Esophagus mucosa (tissue), 1 donor: ENCODE measurements at places on chromosomes 13 and 19.

DNA sequence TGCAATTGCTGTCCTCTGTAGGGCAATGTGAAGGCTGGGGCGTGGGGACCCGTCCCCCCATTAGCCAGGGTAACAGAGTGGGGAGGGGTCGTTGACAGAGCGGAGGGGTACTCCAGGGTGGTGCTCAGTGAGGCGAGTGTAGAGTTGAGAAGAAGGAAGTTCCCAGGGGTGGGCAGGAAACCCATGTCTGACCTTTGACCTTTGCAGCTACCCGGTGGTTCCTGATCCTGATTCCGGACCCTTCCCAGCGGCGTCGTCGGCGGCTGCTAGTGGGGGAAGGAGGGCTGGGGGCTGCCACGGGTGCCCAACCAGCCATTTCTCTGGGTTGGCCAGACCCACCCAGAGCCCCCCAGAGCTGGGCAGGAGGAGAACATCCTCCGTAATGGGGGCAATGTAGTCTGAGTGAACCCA lies 2.1 kb upstream of the PLVAP start:
- no peak for ATAC-seq

GRCh38 chr19:2290441-2291184 lies 8.6 kb upstream of the PEAK3 start:
- no peak for ATAC-seq

DNA sequence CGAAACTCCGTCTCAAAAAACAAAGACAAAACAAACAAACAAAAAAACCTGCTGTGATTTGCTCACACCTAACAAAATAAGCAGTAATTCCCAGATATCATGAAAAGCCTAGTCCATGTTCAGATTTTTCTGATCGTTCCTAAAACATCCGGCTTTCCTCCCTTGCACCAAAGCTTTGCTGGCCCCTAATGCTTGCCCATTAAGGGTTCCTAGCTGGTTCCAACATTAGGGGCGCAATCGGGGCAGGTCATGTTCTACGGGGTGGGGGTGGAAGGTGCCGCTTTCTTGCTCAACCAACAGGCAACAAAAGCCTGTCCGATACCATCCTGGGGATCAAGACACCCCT lies 25.5 kb upstream of the FXYD3 start:
- ATAC-seq: no peak

DNA sequence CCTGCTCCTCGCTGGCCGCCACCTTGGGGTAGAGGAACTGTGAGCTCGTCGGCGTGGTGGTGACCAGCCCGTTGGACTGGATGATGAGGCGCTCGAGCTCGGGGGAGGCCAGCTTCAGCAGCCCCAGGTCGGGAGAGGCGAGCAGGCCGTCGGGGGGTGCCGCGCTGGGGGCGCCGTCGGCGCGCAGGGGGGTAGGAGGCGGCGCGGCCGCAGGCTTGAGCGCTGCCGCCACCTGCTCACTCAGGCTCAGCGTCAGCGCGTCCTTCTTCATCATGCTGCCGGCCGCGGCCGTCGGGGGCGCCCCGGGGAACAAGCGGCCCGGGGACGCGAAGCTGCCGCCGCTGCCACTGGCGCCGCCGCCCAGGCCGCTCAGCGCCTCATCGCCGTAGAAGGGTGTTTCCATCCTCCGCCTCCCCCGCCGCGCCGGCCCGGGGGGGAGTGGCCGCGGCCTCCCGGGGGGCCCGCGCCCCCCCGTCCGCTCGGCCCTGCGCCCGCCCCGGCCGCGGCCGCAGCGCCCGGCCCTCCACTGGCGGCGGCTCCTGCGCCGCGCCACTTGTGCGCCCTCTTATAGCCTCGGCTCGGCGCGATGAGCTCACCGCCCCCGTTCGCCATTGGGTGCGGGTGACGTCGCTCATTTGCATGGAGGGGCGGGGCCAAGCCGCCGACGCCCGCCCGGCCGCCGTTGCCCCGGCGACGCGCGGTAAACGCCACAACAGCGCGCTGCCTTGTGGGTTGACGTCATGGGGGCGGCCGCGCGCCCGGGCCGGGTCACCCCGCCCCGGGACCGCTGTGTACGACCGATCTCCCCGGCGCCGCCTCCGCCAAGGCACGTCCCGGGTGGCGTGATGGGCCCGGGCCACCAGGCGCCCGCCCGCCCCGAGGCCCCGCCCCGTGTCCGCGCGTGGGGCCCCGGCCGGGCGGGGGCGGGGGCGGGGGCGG lies at the start of gene JUND:
Gene JUND (minus strand): TSS at position 541 of the 939 bp plus-strand sequence. CDS start 138 bp downstream, at position 403.
- ATAC-seq: peak; percentile 85

GRCh38 chr13:83019986-83020385 lies 862.3 kb downstream of the SLITRK1 start:
- ATAC-seq: no peak

- ATAC-seq: peak; percentile 4
These were observed at the start of gene DBP for GRCh38 chr19:48636859-48637448. DBP (minus strand) TSS chr19:48637379; CDS start chr19:48636994, 385 bp downstream.

DNA sequence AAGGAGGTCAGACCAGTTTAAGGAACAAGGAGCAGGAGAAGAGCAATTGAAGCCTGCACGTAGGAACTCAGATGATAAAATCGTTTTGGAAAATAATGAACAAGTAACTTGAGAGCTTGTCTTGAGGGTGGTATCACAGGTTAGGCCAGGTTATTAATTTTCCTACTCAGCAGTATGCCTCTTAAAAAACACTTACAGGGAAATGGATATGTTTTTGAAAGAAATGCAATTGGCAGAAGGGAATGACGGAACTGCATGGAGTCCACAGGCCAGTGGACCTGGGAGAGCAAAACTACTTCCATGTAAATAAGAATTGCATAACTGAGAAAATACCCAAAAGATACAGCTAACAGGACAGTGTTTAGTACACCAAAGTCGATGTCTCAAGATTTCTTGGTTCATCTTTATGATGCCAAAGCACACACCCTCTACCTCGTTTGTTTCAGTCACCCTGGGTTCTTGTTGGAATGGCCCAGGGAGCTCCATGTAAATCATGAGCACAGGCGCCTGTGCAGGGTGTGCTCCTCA lies 35.2 kb downstream of the MBNL2 start:
- no peak for ATAC-seq

- ATAC-seq: peak; percentile 78
These were observed 6.5 kb downstream of the LRRC8E start for GRCh38 chr19:7894612-7895309.

DNA sequence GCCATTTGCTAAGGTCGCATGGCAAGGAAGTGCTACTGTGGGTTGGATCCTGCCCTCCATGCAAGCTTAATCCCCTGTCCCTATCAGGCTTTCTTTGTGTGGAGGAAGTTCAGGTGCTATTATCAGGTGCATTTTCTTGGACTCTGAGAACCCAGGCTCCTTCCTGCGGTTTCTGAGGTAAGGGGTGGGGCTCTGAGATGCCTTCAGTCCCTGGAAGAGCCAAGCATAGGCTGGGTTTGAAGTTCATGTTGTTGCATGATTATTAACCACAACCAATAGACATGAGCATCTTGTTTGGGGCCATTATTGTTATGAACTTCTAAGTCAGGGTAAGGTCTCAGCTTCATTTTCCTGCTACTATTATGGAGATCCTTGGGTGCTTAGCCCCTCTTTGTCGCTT lies 109.5 kb downstream of the NALCN start:
- ATAC-seq: no peak

DNA sequence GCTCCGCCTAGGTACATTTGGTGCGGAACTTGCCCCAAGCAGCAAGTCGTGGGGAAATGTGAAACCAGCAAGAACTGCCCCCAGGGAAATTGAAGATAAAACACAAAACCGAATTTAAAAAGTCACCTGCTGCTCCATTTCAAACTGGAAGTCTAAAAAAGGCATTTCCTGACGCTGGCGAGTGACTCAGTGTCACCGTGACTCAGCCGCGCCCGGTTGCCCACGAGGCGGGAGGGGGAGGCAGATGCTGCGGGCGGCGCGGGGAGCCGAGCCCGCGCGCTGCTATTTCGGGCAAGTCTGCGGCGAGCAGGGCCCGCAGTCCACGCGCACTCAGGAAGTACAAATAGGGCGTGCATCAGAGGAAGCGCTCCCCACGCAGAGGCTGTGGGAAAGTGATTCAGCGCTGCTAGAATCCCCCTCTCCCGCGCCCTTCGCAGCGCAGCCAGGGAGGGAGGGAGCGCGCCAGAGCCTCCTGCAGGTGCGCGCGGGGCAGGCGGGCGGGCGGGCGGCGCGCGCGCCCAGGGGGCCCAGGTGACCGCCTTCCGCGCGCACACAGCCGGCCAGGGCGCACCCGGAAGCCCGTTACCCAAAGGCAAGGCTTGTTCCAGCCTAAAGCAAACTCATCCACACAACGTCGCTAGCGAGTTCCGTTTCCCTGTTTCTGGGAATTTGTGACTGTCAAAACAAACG lies 168.8 kb downstream of the COL4A1 start:
- ATAC-seq: peak; percentile 86

GRCh38 chr13:93771782-93772181 lies 545.2 kb downstream of the GPC6 start:
- ATAC-seq: no peak

GRCh38 chr19:4843647-4843965 lies 12.1 kb upstream of the TICAM1 start:
- no peak for ATAC-seq

GRCh38 chr19:55087542-55087901 lies 11.9 kb downstream of the EPS8L1 start:
- no peak for ATAC-seq

DNA sequence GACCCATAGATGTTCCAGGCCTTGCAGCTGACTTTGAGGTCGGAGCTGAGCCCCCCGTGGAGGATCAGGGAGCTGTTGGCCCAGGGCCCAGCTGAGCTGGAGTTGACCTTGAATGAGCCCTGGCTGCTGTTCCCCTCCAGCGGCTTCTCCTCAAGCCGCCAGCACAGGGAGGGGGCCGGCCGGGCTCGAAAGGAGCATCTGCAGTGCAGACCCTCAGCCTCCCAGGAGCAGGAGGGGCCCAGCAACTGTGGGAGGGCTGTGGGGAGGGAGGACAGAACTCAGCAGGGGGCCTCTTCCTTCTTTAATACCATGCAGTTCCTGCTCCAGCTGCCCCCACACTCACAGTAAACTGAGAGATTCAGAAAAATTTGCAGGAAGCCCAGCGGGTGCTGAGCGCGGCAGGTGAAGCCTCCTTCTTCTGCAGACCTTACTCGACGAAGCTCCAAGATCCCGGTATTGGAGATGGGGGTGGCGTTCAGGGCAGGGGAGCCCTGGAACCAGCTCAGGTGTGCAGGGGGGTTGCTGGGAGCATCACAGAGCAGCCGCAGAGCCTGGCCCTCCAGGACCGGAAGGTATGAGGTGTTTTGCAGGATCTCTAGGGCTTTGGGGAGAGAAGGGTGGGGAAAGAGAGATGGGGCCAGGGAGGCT lies 2.6 kb downstream of the SIGLEC5 start:
- ATAC-seq: no peak

GRCh38 chr13:27283906-27284493 lies 13.4 kb downstream of the RASL11A start:
- ATAC-seq: peak; percentile 38

DNA sequence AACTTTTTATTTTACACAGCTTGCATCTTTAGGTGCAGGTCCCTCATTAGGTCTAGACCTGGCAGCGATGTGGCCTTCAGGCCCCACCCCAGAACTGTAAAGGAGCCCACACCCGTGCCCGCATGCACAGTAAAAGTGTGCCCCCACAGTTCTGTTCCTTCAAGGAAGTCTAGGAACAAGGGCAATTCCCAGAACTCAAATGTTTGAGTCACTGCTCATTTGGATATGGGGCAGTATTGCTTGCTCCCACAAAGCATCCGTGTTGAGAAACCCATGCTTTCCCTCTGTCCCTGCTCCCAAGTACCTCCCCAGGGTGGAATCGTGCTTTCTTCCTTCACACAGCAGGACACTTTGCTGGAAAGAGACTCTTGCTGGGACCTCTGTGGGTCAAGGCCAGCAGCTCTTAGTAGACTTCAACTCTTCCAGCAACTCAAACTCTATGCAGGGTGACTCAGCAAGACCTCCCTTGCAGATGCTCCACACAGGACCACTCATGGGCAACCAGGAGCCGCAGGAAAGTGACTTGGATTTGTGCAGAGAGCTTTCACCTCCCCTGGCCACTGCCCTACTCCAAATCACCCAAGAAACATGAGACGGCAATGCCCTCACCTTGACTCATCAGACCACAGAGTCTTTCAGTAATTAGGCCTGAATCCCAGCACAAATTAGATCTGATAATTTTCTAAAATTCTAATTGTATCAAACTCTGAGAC lies 12.3 kb downstream of the SLC7A1 start:
- peak; percentile 17 for ATAC-seq

DNA sequence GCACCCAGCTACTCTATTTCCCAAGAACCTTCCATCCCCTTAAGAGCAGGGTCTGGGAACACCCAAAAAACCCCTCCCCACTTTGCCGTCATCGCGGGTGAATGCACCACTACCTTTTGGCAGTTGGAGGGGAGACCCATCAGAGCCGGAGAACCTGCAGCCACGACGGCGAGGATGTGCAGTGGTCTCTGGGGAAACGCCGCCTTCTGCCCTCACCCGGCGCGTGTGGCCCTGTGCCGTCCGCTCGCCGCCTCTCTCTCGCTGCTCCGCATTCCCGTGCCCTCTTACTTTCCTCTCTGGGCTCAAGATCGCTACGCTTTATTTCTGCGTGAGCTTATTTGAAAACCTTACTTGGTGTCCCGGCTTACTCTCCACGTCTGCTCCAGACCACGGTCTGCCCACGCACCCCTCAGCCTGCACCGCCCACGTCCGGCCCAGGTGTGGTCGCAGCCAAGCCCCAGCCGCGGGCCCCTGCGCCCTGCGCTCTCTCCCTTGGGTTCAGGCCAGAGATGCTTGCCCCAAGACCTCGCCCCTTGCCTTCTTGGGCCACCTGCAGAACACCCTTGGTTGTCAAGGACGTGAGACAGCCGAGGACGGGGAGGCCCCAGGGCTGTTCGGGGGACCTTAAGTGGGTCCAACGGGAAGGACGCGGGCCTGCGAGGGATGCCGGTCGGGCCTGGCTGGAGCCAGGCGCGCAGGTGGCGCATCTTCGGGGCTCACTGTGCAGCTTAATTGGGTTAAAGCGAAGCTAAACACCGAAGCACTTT lies 2.0 kb upstream of the MAB21L1 start:
- ATAC-seq: no peak

- no peak for ATAC-seq
These were observed 26.0 kb upstream of the GARRE1 start for GRCh38 chr19:34228347-34228746.

- no peak for ATAC-seq
These were observed 7.9 kb upstream of the SIGLEC9 start for GRCh38 chr19:51116736-51117286.

- no peak for ATAC-seq
These were observed 299.0 kb downstream of the ITGBL1 start for GRCh38 chr13:101751488-101751887.

DNA sequence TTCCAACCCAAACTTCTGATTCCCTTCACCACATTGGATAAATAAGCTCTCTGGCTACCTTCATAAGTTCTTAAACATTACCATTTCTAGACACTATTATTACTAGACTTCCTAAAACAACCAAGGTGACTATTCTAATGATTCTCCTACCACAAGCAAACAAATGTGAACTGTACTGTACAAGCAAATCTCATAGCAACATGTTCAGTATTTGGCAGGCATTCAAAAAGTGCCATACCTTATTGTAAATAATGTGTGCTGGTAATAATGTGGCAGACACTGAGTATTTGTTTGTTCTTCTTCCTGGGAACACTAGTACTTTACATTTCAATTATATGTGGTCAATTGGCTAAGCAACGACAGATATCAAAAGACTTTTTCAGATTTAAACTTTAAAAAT lies 986.0 kb upstream of the SPRY2 start:
- ATAC-seq: no peak
